Glutamatergic neuron (in vitro differentiated cells): ENCODE measurements at places on chromosomes 6 and 20. TPM values are rescaled to one million over a fixed set of nuclear protein-coding genes. Genes with fewer than 3 reads are reported as not detected.

The MOXD1 gene
- not detected for total RNA-seq

The NR2E1 gene
- not detected for total RNA-seq

The ASIP gene
- total RNA-seq, result not detected

The FAM184A gene
- total RNA-seq, result 20.0 TPM

The SAYSD1 gene
- 18.4 TPM for total RNA-seq
